ENCODE measurements at places on chromosomes 13 and 19. TPM values are rescaled to one million over a fixed set of nuclear protein-coding genes. Genes with fewer than 3 reads are reported as not detected.

SLC8A2 gene
- total RNA-seq: not detected

TMEM238 gene
- total RNA-seq: 0.14 TPM

MYO16 gene
- not detected for total RNA-seq

RPL36 gene
- 510 TPM for total RNA-seq

FGF22 gene
- not detected for total RNA-seq

CCDC9 gene
- total RNA-seq: 7.2 TPM

IL12RB1 gene
- total RNA-seq: not detected

C19orf33 gene
- total RNA-seq: not detected

ZNF699 gene
- 4.3 TPM for total RNA-seq

DACT3 gene
- total RNA-seq: 2.7 TPM

FUT1 gene
- total RNA-seq: not detected

RCBTB2 gene
- 5.1 TPM for total RNA-seq

LIPE gene
- not detected for total RNA-seq

DACH1 gene
- total RNA-seq: 12.2 TPM

UGGT2 gene
- 34.6 TPM for total RNA-seq

KLK4 gene
- 0.48 TPM for total RNA-seq

SHANK1 gene
- not detected for total RNA-seq

ZNF560 gene
- total RNA-seq: 0.05 TPM

FGF14 gene
- not detected for total RNA-seq

LHB gene
- total RNA-seq: not detected

FAM174C gene
- total RNA-seq: 22.3 TPM

GPC5 gene
- total RNA-seq: 0.49 TPM

ENOX1 gene
- 11.9 TPM for total RNA-seq

KPTN gene
- total RNA-seq: 5.0 TPM

SLC35E1 gene
- total RNA-seq: 40.9 TPM

RFPL4AL1 gene
- total RNA-seq: 1.1 TPM

NLRP11 gene
- total RNA-seq: 4.9 TPM

DCLK1 gene
- 17.0 TPM for total RNA-seq

ZNF471 gene
- 2.5 TPM for total RNA-seq

XAB2 gene
- total RNA-seq: 33.0 TPM

KLF5 gene
- 8.3 TPM for total RNA-seq

CACNA1A gene
- not detected for total RNA-seq

KISS1R gene
- total RNA-seq: 0.08 TPM
